Epithelial cell of umbilical artery (primary cell): ENCODE measurements at places on chromosomes 2 and 18. TPM values are rescaled to one million over a fixed set of nuclear protein-coding genes. Genes with fewer than 3 reads are reported as not detected.

The LTBP1 gene
- total RNA-seq: 22.9 and 80.9 TPM in 2 replicates

The TIMM21 gene
- total RNA-seq: 23.9 and 29.2 TPM in 2 replicates

The CCDC88A gene
- 27.6 and 41.5 TPM in 2 replicates for total RNA-seq

The UGT1A5 gene
- not detected in 2 replicates for total RNA-seq

The MAL gene
- total RNA-seq: not detected in 2 replicates

The SIX3 gene
- total RNA-seq: not detected in 2 replicates
